ENCODE measurements at places on chromosomes 16 and 17.
A peak's percentile ranks its signal among the peaks of the same experiment; 100 is the strongest.

DNA sequence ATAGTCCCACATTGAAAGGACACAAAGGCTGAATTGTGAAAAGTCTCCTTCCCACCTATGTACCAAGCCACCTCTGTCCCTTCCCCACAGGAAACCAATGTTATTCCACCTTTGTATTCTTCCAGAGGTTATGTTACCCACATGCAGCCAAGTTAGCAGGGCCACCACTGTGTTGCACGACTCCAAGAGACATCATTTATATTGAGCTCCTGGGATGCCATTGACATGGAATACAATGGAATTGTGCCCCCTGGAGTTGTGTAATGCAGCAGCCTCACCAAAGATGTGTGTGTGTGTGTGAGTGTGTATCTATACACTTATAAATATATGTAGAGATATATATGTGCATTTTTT lies 21.6 kb upstream of the MSI2 start:
- no peak for DNase-seq

GRCh38 chr17:19915245-19915978 lies 47.7 kb upstream of the ULK2 start:
- no peak for DNase-seq

DNA sequence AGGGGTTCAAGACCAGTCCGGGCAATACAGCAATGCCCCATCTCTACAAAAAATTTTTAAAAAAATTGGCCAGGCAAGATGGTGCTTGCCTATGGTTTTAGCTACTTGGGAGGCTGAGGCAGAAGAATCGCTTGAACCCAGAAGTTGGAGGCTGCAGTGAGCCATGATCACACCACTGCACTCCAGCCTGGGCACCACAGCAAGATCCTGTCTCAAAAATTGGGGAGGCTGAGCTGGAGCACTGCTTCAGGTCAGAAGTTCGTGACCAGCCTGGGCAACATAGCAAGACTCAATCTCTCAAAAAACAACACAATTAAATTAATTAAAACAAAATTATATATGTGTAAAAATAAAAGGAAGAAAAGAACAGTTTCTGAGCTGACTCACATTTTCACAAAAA lies 74.8 kb upstream of the CLEC18B start:
- no peak for DNase-seq

GRCh38 chr17:67336859-67337258 lies 29.5 kb downstream of the PSMD12 start:
- no peak for DNase-seq

DNA sequence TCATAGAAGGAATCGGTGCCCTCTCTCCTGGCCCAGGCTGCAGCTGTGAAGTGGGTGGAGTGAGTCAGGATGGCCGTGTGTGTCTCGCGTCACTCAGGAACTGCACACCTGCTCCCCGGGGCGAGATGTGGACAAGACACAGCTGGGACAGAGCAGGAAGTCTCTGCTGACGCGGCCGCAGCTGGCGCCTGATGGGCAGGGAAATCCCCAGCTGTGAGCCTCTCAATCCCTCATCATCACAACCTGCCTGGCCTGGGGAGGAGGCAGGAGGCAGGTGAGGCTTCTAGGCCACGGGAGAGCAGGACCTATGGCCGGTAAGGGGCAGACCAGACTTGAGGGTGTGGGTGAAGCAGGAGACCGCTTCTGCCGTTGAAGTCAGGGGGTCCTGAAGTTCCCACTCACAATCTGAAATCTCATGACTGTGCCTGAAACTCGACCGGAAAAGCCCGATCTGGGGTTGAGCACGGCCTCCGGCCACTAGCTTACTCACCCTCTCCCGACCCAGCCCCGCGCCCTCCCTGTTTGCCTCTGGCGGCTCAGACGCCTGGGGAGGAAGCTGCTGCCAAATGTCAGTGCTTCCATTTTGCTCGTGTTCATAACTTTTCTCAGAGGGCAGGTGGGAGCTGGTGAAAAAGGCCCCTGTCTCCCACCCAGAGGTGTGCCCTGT lies 1.1 kb upstream of the TRPV3 start:
- no peak for DNase-seq

GRCh38 chr16:50611332-50611934 lies 63.2 kb downstream of the NKD1 start:
- DNase-seq, result no peak

DNA sequence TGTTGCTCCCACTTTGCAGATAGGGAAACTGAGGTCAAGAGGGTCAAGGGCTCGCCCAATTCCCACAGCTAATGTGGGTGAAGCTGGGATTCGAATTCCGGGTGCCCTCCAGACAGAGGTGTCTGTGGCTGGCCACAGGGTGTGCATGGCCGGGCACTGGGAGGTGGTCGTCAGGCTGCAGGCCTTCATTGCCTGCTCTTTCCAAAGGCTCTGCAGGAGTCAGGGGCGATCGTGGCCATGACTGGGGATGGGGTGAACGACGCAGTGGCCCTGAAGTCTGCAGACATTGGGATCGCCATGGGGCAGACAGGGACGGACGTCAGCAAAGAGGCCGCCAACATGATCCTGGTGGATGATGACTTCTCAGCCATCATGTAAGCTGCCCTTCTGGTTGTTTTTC lies 49.8 kb downstream of the MEAK7 start:
- DNase-seq, result no peak

- DNase-seq, result no peak
Measured at GRCh38 chr16:22270525-22270924, 26.7 kb upstream of the POLR3E start.

GRCh38 chr17:31491376-31492131 lies 100.1 kb downstream of the RAB11FIP4 start:
- no peak for DNase-seq

GRCh38 chr17:49379926-49380325 lies 17.9 kb upstream of the ZNF652 start:
- no peak for DNase-seq

- no peak for DNase-seq
Measured at GRCh38 chr16:48444574-48444973, 59.4 kb upstream of the SIAH1 start.

DNA sequence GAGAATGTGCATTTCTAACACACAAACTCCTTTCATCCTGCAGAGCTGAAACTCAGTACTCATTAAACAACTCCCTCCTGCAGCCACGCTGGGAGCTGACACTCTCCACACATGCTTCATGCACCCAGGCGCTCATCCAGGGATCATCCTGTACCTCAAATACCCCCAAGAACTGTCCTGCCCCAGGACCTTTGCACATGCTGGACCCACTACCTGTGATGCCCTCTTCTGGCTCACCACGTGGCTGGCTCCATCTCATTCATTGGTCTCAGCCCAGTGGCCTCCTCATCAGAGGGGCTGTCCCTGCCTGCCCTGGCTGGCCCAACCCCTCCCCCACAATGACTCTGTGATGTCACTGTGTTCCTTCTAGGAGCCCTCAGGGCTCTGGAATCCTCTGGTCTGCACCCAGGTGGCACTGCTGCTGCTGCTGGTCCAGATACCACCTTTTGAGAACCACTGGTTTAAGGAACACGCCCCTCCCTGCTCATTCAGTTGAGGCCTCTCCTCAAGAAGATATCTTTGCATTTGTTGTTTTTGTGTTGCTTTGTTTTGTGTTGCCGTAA lies 160.9 kb upstream of the FOXF1 start:
- DNase-seq, result no peak

DNA sequence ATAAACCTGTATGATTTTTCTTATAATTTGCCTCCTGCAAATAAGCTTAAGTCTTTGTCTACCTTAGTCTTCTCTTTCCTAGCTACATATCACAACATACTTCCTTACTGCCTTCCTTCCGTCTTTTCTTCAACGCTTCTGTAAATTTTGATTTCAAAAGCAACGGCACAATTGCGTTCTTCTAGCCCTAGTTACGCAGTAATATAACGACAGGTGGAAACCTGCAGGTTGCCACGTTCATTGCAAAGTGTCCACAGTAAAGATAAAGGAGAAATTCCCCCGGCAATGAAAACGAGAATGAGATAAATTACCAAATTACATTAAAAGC lies 546 bp upstream of the PSMD7 start:
- DNase-seq, result no peak

DNA sequence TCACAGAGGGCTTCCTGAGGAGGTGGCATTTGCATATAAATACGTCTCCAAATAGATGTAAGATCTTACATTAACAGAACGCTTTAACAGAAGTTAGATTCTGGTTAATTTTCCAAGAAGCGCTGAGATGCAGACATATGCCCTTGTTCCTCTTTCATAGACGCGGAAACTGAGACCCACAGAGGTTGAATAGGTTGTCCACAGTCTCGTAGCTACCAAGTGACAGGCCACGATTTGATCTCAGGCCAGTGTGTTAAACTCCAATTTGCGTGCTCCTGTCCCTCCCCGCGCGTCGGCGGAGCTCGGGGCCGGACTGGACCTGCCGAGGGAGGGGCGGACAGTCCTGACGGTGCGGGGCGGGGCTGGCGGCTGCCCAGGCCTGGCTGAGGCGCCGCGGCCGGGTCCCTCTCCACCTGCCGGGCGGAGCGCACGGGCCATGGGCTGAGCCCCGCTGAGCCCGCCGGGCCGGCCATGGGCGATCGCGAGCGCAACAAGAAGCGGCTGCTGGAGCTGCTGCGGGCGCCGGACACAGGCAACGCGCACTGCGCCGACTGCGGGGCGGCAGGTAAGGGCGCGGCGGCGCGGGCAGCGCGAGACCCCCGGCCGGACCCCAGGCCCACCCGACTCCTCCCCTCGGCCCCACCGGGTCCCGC lies at the start of gene ADAP2:
TSS of gene ADAP2 (plus strand) at position 402 of the 653 bp plus-strand sequence. CDS start at position 472, 70 bp downstream.
- peak; percentile 43 for DNase-seq

DNA sequence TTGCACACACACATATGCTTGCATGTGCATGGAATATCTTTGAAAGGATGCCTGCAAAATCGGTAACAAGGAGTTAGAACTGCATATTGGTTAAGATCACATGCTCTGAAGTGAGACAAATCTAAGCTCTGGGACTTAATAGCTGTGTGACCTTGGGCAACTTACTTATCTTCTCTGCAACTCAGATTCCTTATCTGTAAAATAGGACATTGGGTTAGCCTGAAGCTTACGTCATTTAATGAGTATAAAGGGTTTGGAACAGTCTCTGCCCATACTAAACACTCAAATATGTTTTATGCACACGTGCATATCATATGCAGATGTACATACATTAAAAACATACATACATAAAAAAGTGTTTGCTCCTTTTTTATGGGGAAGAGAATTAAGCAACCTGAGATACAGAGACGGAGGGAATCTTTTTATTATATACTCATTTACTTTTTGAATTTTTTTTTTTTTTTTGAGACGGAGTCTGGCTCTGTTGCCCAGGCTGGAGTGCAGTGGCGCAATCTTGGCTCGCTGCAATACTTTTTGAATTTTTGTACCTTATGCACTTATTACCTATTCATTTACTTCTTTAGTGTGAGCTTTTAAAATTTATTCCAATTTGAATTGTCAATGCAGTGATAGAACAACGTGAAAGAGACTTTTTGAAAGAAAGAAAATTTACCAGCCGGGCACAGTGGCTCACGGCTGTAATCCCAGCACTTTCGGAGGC lies 206.2 kb downstream of the CCDC182 start:
- DNase-seq, result no peak

DNA sequence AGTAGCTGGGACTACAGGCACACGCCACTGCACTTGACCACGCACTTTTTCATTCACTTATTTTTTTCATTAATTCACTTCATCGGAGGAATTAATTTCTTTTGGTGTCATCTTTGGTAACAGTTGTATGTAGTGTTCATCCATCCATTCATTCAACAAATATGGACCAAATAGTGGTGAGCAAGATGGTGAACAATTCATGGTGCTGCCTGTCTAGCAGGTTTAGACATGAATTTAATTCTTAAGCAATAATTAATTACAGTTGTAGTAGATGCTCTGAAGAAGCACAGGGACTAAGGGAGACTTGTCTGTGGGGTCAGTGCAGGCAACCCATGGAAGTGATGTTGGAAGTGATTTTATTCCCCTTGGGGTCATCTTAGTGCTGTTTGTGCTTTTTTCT lies 22.4 kb downstream of the GDE1 start:
- no peak for DNase-seq

DNA sequence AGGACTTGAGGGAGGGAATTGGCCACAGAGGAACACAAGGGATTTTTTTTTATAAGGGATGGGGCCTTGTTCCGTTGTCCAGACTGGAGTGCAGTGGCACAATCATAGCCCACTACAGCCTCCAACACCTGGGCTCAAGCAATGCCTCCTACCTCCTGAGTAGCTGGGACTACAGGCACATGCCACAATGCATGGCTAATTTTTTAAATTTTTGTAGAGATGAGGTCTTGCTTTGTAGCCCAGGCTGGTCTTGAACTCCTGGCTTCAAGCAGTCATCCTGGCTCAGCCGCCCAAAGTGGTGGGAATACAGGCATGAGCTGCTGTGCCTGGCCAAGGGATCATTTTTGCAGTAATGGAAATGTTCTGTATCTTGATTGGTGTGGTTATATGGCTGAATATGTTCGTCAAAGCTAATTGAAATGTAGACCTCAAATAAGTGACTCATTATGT lies 56.9 kb downstream of the VMP1 start:
- no peak for DNase-seq

DNA sequence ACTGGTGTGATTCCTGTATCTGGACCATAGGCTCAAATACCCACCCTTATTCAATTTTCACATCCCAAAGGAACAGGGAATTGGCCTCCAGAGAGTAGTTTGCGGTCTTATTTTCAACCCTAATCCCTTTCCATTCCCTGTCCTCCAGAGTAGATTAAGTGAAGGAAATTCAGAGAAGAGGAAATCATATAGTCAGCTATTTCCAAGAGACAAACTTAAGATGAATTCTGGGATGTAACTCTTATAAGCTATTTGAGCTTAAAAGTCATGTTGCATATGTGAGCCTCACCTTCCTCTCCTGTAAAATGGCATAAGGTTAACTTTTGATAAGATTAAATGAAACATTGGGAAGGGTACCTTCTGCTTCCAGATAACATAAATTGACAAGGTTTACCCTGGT lies 37.4 kb upstream of the ADAMTS18 start:
- DNase-seq, result no peak

GRCh38 chr16:83211711-83212110 lies 584.9 kb downstream of the CDH13 start:
- DNase-seq, result no peak

DNA sequence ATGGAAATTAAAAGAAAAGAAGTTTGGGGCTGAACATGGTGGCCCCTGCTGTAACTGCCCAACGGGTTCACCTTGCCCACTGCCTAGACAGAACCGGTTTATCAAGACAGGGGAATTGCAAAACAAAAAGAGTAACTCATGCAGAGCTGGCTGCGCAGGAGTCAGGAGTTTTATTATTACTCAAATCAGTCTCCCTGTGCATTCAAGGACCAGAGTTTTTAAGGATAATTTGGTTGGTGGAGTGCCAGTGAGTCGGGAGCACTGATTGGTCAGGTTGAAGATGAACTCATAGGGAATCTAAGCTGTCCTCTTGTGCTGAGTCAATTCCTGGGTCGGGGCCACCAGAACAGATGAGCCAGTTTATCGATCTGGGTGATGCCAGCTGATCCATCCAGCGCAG lies 4.4 kb upstream of the SCPEP1 start:
- no peak for DNase-seq

DNA sequence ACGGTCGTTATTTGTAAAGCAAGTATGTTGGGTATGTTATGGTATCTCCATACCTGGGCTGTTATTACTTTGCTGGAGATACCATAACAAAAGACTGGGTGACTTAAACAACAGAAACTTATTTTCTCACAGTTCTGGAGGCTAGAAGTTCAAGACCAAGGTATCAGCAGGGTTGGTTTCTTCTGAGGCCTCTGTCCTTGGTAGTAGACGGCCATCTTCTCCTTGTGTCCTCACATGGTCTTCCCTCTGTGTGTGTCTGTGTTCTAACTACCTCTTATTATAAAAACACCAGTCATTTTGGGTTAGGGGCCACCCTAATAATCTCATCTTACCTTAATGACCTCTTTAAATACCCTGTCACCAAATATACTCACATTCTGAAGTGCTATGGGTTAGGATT lies 33.2 kb upstream of the MRTFB start:
- no peak for DNase-seq

GRCh38 chr16:81189100-81189664 lies 49.3 kb upstream of the BCO1 start:
- peak; percentile 50 for DNase-seq

GRCh38 chr16:81493755-81494433 lies 49.3 kb downstream of the CMIP start:
- DNase-seq, result no peak

All from frontal cortex (tissue), 4 donors.